ENCODE measurements at places on chromosomes 7 and 10.

DNA sequence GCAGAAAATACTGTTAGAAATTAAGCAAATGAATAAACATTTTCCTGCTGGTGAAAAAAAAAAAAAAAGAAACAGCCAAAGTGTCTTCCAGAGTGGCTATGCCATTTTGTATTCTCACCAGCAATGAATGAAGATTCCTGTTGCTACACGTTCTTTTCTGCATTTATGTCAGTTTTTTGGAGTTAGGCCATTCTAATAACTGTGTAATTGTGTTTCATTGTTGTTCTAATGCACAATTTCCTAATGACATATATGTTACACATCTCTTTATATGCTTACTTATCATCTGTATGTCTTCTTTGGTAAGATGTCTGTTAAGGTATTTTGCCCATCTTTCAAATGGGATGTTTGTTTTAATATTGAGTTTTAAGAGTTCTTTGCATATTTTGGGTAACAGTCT, 213.7 kb downstream of the ITGB1 start:
- no peak for DNase-seq

- no peak for DNase-seq
Measured at GRCh38 chr10:74072503-74072902, 74.6 kb downstream of the VCL start.

DNA sequence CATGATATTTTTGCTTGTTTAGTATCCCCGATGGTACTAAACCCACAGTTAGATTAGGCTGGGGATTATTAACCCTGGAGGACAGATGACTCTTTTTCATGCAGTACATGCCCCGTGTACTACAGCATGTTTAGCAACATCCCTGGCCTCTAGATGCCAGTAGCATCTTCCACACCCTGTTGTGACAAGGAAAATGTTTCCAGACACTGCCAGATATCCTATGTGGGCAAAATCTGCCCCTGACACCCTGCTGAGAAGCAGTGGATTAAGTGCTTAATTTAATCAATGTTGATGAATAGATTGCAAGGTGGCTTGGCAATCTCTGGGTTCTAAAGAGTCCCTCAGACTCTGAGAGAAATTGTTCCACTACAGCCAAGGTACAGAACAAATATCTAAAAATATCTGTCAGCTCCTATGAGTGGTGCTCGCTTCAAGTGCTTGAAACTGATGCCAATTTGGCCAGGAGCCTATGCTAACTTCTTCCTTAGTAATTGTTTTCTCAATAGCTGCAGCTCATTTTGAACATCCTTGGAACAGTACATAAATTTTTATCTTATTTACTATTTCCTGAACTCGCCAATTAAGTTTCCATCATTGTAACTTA, 247.0 kb downstream of the SORCS1 start:
- no peak for DNase-seq

DNA sequence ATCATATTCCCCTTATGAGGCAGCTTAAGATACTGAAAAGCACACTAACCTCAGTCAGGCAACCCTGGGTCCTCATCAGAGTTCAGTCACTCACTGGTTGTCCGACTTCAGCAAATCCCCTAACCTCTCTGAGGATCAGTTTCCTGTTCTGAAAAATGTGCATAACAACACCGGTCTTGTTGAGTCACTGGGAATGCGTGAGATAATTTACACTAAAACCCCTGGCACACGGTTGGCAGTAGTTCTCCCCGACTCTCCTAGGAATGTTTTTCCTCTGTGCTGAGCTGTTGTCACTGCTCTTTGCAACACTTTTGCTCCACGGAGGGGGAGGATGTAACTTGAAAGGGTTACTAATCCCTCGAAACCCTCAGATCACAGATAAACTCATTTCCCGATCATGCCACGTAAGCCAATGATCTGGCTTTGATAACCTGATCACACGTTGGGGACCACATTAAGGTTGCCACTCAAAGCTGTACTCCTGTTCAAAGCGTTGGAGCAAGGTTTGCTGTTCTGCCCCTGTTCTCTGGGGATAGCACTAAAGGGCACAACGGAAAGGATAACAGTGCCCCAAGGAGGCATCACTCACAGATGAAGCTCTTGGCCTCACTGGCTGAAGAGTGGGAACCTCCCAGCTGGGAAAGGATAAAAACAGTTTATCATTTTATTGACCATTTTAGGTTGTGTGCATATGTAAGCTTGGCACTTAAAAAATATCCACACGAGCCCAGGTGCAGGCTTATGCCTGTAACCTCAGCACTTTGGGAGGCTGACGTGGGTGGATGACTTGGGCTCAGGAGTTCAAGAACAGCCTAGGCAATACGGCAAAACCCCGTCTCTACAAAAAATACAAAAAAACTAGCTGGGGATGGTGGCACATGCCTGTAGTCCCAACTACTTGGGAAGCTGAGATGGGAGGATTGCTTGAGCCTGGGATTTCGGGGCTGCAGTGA, 5.0 kb upstream of the RBM17 start:
- no peak for DNase-seq

GRCh38 chr7:24341691-24342413, 57.9 kb downstream of the NPY start:
- no peak for DNase-seq
